ENCODE measurements at places on chromosomes 12 and 14.

DNA sequence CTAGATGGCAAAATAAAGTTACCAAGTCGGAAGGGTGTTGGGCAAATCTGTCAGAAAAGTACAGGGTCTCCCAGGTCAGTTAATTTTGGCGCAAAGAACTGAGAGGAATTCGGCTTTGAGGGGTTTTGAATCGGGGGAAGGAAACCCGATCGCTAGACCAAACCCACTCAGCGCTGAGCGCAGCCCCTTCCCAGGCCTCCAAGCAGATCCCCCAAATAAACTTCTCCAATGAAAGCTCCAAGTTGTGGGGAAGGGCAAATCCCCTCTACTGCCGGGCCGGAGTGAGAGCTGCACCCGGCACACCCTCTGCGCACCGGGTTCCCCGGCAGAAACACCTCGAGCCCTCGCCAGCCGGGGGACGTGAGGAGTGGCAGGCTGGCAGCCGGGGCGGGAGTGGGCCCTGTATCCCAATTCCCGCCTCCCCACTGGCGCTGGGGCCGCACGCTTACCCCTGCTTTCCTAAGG, 441 bp downstream of the E2F7 start:
- peak; percentile 1 for DNase-seq

DNA sequence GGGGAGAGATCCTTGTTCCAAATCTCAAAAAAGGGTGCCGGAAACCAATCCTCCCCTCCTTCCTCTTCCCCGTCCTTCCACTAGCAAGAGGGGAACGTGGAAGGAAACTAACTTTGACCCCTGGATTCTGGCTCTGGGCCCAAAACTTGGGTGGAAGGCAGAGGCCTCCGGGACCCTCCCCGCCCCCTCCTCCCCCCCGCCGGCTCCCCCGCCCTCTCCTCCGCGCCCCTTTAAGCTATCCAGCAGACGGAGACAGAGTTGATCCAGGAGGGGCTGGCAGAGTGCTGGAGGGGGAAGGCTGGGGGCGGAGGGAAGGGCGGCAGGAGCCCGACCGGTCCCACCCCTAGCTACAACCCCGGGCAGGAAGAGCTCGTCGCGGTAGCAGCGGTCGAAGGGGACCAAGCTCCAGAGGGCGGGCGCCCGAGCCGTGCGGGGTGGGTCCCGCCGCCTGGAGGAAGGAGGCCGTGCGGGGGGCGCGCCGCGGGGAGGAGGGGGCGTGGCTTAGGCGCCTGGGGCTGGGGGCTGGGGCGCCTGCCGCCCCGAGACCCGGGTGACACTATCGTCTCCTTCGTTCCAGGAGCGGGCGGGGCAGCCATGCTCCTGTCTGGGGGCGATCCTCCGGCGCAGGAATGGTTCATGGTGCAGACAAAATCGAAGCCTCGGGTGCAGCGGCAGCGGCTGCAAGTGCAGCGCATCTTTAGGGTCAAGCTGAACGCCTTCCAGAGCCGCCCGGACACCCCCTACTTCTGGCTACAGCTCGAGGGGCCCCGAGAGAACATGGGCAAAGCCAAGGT, at the start of gene NYNRIN:
Gene NYNRIN, plus strand, starts transcription at position 351 of the 794 bp plus-strand sequence. Its CDS starts 244 bp downstream, at position 595.
- peak; percentile 3 for DNase-seq

DNA sequence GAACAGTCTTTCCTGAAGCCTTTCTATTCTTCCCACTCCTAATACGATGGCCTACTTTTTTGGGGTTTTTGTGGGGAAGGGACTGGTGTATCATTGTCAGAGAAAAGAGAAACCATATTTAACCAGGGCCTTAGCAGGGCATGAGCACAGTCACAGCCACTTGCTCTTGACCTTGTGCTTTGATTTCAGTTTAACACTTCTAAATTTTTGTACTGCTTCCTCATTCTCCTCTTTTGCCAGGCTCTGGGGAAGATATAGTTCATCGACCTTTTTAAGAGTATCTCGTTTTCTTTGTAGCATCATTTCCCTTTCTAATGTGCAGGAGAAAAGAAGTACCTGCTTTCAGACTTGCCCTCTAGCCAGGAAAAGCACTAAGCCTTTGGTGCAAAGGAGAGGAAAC, 2.2 kb downstream of the ZBTB1 start:
- no peak for DNase-seq

GRCh38 chr12:10068644-10069043, 30.1 kb downstream of the CLEC1A start:
- no peak for DNase-seq

DNA sequence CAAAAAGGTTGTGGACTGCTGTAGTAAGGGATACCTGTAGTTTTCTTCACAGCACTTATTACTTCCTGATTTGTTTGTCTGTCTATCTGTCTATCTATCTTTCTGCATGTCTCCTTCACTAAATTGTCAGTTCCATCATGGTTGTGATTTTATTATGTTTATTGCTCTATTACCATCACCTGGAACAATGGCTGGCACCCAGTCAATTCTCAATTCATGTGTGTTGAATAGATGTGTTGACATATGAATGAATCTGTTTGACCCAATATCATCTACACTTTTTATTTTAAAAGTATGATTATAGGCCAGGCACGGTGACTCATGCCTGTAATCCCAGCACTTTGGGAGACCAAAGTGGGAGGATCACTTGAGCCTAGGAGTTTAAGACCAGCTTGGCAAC, 224.4 kb downstream of the NUBPL start:
- no peak for DNase-seq

DNA sequence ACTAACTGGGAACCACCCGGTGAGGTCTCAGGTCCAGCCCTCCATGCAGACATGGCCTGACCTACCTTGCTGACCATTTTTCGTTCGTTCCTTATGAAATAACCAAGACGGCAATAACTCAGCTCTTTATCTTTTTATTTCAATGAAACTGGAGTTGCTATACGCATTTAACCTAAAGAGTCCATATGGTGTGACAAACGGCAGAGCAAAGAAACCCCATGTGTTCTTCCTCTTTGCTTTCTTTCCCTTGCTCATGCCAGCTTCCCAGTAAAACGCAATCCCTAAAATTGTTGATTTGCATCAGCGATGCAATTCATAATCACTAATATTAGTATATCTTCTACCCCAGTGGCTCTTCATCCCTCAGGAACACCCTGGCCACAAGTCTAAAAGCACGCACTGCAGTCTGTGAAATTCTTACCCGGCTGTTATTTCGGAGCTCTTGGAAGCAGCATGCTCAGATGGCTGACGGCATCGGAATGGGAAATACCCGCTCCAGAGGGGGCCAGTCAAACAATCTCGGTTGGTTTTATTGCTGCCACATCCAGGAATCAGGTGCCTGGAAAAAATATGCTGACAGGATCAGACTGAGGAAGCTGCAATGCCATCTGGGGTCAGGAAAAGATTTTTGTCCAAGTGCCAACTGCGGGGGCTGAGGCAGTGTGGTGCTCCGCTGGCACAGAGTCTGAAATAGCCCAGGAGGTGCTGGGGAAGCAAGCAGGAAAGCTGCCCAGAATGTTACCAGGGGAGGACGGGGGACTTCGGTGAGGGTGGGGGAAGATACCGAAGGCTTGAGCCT, 28.2 kb upstream of the KCNA1 start:
- no peak for DNase-seq

DNA sequence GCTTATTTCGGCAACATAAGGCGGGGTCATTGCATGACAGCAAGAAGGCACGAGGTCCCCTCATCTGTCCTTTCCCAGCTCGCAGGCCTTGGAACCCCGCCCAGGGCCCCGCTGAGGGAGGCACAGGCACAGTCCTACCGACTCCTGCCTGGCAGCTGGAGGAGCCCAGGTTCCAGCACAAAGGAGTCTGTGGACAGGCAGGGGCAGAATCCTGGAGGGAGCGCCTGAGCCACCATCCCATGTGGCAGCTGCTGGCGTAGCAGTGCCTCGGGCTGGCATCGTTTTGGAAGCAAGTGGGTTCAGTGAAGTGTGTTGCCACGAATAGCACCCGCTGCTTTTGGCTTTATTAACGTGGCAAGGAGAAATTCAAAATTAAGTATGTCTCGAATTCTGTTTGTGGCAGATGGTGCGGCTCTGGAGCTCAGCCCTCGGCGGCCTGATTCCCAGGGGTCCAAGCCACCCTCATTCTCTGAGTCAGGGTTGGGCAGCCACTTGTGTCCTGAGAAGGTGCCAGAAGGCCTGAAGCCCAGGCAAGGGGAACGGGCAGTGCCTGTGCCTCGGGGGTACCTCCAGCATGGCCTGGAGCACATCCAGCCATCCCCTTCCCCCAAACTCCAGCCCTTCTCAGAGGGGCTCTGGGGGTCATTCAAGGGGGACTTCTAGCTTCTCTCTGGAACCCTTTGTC, 35.9 kb downstream of the SLC8B1 start:
- no peak for DNase-seq

DNA sequence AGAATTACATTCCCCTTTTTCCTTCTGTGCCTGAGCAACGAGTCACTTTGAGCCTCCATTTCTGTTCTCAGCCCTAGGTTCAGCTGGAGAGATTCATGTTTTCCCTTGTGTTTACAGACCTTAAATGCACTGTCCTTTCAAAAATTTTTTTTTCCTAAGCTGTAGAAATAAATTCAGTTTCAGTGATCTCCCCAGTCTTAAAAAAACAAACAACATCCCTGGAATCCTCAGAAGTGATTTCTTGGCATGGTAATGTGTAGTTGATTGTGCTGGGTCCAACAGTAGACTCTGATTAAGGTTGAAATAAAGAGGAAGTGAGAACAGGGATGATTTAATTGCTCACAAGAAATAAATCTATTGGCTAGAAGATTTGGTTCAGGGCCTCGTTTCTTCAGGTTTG, 89.3 kb downstream of the NTN4 start:
- DNase-seq = no peak

- DNase-seq = peak; percentile 40
These were observed 32.2 kb downstream of the SH2B3 start for GRCh38 chr12:111437816-111438454.

GRCh38 chr12:99200711-99201384, 446.7 kb upstream of the GARIN6 start:
- DNase-seq = no peak

DNA sequence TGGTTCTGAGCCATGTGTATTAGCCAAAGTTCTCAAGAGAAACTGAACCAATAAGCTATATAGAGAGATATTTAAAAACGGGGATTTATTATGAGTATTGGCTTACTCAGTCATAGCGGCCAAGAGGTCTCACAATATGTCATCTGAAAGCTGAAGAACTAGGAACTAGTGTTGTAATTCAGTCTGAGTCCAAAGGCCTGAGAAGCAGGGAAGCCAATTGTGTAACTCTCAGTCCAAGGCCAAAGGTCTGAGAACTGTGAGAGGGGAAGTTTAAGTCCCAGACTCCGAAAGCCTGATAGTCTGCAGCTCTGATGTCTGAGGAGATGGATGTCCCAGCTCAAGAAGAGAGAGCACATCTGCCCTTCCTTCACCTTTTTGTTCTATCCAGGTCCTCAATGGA, 344.8 kb upstream of the USP15 start:
- DNase-seq = no peak

- DNase-seq = peak; percentile 46
These were observed 107.6 kb upstream of the SFSWAP start for GRCh38 chr12:131603106-131603938.

- DNase-seq = no peak
These were observed 663.8 kb downstream of the C12orf50 start for GRCh38 chr12:87365423-87365822.

- no peak for DNase-seq
These were observed 8.8 kb downstream of the BDKRB1 start for GRCh38 chr14:96264853-96265252.

DNA sequence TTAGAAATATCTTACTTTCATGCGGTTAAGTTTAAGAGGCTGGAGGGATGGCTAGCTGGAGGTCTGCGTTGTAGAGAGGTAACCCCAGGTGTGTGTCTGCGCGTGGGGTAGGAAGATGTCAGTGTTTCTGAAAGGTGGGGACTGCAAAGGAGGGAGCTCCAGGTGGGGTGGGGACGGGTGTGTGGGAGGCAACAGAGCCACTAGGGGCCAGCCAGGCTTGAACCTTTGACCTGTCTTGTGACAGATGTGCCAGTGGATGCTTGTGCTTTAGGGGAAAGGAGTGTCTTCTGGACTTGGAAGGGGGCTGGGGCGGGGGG, 841 bp downstream of the GLI1 start:
- DNase-seq = no peak

- no peak for DNase-seq
These were observed 507.9 kb downstream of the PRKD1 start for GRCh38 chr14:29419736-29420135.

- DNase-seq = no peak
These were observed 269.3 kb downstream of the DAD1 start for GRCh38 chr14:22319526-22320361.

DNA sequence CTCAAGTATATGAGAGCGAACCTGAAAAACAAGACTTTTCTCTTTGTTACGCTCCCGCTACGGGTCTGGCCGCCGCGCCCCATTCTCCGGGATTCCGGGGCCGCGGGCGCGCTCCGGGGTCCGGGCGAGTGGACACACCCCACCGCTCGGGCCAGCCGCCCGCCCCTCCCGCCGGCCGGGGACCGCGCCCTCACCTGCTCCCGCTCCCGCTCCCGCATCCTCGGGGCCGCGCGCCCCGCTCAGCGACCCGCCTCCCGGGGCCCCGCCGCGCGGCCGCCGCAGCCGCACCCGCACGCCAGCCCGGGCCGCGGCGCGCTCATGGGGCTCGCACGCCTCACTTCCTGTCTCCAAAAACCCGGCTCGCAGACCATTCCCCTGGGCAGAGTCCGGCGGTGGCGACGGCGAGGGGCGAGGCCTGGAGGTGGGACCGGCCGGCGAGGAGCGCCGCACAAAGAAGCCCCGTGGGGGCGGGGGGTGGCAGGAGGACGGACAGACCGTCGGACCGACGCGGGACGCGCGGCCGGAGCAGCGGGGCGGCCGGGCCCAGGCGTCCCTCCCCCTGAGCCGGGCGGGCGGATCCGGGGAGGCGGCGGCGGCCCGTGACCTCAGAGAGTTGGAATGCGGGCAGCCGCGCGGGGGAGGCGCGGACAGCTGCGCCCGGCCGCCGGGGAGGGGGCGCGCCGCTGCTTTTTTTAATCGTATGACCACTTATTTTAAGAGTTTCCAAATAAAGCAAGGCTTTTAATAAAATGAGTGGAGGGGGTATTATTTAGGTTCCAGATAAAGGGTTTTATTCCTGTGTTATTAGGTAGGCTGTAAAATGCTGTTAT, at the start of gene PTPN21:
Gene PTPN21, minus strand, starts transcription at position 551 of the 830 bp plus-strand sequence. CDS start 4,590 bp downstream, outside the sequence.
- DNase-seq = no peak

DNA sequence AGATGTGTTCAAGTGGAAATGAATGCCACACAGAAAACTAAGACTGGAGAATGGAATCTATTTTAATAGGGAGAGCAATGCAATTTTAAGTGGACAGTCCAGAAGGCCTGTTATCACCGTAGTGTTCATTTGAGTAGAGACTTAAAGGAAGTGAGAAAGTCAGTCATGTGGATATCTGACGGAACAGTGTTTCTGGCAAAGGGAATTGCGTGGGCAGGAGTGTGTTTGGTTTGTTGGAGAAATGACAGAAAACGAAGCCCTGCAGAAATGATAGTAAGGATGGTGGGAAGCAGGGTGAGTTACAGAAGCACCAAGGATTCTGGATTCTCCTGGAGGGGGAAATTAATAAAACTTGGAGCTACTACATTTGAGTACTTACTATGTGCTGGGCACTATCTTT, 776.6 kb downstream of the MED13L start:
- no peak for DNase-seq

DNA sequence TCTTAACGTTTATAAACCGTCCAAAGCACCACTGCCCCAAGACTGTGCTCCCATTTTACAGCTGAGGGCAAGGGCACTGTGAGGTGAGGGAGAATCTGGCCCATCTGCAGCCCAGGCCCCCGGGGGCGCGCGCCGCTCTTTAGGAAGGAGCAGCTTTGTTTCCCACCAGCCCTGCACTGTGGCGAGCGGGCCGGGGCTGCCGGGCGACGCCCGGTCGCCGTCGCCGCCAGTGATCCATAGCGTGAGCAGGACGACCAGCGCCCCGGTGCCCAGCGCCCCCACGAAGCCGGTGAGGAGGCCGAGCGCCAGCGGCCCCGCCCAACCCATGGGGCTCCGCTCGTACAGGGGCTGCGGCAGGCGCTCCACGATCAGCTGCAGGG, 34.6 kb downstream of the FIGNL2 start:
- DNase-seq = no peak
